Renal pelvis (tissue), 12 donors: ENCODE measurements at places on chromosomes 16 and 17.

GRCh38 chr17:63153488-63153887, 187.5 kb downstream of the TANC2 start:
- no peak for DNase-seq

GRCh38 chr17:80270836-80271235, 10.2 kb downstream of the RNF213 start:
- no peak for DNase-seq

- no peak for DNase-seq
Observed at GRCh38 chr17:57461082-57461481, 204.8 kb downstream of the MSI2 start.

- DNase-seq = peak; percentile 27
Observed at GRCh38 chr16:324451-325334, 27.8 kb downstream of the AXIN1 start.

- no peak for DNase-seq
Observed at GRCh38 chr17:16977932-16978331, 6.0 kb upstream of the TNFRSF13B start.
